Activated CD8-positive, alpha-beta memory T cell treated with anti-CD3 and anti-CD28 coated beads for 1 hour (primary cell): ENCODE measurements at places on chromosomes 5 and 9.

DNA sequence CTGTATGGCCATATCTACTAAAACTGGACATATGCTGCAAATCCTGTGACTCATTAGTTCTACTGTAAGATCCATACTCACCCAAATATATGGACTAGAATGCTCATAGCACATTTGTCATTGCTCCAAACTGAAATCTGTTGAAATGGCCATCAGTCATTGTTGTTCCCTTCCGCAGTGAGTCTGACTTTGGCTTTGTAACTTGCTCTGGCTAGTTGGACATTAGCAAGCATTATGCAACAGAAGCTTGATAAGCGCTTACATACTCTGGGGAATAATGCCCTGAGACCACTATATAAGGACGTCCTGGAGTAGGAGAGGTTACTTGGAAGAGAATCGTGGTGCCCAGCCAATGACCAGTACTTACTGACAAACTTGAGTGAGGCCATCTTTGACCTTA, 9.0 kb downstream of the KIAA1958 start:
- DNase-seq = no peak

DNA sequence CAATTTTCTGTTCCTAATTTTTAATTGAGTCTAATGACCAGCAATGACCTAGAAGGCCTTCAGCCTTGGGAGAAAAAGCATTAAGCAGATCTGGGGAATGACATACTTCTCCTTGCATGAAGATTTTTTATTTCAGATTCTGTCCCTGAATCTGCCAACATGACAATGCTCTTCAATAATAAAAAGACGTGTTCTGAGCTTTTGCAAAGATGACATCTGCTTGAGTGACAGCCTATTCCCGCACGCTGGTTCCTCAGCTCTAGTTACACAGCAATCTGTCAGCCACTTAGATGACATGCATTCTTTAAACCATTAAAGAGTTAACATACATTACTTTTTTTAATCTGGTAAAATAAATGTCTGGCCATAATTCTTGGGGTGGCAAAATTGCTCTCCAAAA, 129.3 kb upstream of the CDH6 start:
- no peak for DNase-seq

GRCh38 chr5:126851501-126852011, 74.6 kb downstream of the LMNB1 start:
- DNase-seq = no peak

- DNase-seq = no peak
Observed at GRCh38 chr9:118222375-118222774, 518.2 kb downstream of the TLR4 start.

DNA sequence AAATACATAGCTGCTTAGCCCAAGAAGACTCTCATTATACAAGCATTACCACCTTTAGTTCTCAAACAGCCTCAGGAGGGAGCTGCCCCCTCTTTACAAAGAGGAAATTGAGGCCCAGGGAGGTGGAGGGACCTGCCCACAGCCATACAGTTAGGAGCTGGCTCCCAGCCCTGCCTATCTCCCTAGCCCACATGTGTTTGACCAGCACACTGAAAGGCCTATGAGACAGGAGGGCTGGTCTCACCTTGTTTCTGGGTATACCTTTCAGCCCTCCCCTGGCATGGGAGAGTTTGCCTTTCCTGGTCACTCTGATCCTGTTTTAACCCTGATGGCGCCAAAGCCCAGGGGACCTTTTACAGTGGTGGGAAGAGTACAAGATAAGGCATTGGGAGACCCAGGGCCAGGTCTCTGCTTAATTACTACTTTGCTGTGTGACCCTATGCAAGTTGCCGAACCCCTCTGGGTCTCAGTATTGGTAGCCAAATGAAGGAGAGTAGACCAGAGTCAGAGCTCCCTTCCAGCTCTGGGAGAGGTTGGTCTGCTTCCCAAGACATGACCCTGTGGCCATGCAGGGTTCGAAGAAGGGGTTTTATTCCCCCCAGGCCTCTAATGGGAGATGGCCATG, 60.9 kb upstream of the RPL26L1 start:
- no peak for DNase-seq

DNA sequence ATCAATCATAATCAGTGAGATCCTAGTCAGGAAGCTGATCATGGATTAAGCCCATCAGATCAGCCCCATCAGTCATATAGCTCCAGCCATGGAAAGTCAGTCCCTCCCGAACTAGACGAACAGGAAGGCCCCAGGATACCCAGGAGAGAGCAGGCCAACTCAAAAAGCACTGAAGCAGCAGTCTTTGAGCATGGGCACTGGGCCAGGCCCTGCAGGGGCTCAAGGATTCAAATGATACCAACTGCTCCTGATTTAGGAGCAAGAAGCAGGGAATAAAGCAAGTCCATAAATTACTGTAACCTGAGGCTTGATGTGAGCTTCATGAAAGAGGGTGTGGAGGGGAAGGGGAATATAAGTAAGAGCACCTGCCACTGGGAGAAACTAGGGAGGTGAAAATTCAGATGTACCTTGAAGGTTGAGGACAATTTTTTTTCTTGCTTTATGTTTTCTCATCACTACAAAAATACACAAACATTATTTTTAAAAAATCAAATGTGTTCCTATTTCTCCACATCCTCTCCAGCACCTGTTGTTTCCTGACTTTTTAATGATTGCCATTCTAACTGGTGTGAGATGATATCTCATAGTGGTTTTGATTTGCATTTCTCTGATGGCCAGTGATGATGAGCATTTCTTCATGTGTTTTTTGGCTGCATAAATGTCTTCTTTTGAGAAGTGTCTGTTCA, 115.2 kb downstream of the SIL1 start:
- DNase-seq = no peak

DNA sequence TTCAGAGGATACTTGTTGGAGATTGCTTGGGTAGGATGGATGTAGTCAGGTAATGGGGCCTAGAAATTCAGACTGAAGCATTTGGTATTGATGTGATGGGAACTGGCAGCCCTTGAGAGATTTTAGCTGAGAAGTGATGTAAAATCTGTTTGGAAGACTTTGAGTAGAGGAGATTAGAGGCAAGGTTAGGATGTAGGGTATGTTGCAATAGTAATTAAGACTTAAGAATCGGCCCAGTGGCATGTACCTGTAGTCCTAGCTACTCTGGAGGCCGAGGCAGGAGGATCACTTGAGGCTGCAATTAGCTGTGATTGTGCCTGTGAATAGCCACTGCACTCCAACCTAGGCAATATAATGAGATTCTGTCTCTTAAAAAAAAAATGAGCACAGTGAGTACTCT, 6.7 kb downstream of the NSD1 start:
- DNase-seq = no peak

- peak; percentile 36 for DNase-seq
Observed at GRCh38 chr5:10987925-10988504, 227.0 kb upstream of the DAP start.

DNA sequence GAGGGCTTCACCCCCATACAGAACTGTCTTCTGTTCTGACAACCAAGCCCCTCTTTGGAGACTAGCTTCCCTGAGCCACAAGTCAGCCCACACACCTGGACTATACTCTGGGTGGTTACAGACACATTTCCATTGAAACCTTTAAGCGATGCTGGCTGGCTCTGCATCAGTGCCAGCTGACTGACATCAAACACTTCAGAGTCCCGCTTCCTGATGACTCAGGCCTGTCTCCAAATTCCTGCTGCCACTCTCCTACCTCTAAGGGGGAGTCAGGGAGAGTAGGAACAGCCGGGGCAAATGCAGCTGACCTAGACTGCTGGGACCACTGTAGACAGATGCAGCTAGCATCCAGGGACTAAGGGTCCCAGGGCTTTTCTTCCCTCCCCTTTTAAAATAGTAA, 59.4 kb downstream of the SIL1 start:
- DNase-seq = no peak

GRCh38 chr5:170773024-170773985, 10.2 kb upstream of the GABRP start:
- DNase-seq = no peak

DNA sequence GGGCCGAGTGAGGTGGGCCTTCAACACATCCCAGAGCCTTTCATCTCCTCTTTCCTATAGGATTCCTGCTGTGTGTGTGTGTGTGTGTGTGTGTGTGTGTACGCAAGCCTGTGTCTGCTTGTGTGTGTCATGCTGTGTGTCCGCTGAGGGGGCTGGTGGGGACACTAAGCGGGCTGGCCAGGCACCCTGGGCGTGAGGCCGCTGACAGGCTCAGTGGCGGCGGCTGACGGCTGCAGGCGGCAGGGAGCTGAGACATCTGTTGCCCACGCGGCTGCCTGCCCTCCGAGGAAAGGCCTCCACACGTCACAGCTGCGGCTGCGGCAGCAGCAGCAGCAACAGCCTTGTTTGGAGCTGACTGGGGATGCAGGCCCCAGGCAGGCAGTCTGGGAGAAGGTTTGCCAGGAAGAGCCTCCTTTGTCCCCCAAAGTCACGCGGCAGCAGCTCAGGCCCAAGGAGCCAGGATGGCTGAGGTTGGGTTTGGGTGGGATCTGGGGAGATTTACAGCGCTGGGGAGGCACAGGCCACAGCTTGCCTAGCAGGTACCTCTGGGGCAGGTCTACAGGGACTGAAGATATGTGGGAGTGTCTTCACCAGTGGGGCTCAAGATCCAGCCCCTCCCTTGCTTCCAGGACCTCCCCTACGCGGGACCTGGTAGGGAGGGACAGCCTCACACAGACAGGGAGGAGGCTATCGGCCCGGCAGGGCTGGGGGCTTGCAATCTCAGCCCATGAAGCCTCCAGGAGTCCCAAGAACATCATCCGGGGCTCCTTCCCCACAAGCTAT, 1.8 kb downstream of the PDLIM4 start:
- no peak for DNase-seq

DNA sequence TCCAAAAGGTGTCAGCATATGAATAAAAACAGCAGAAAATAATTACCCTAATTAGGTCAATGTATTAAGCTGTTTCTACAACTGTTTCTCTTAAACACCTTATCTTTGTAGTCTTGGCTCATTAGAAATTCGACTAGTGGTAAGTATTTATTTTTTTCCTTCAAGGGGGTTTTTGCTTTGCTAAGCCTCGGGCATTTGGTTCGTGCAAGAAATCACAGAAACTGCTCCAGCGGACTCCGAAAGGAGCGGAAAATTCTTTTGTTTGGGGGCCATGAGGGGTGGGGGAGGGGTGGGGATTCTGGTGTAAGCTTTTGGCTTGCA, 757 bp downstream of the ZBED3 start:
- no peak for DNase-seq

DNA sequence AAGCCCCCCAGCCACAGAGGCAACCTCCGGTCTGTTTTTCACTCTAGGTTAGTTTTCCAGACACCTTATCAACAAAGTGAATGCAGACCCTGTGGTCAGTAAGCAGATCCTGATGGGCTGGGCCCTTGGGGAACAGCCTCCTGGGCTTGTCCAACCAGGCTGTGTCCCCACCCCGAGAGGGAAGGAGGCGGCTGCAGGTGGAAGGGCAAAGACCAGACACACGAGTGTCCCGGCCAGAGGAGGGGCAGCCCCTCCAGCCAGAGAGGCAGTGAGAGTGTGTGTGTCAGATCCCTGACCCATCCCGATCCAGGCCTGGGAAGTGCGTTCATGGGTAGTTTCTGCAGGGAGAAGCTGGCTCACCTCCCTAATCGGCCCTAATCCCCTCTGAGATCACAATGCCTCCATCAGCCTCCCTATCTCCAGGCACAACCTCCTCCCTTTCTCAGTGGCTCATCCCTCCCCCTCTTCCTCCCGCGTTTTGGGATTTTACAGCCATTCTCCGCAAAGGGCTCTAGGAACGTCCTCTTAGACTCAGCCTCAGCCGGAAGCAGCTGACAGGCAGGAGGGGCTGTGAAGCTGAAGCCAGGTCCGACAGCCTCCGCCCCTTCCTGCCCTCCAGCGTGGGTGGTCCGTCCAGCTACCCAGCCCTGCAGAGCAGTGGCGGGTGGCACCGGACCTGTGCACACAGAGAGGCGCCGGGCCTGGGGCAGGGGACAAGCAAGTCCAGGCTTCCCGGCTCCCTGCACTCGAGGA, 9.7 kb downstream of the SLC12A7 start:
- no peak for DNase-seq

- DNase-seq = no peak
Observed at GRCh38 chr5:60841361-60841760, 2.7 kb downstream of the ELOVL7 start.

DNA sequence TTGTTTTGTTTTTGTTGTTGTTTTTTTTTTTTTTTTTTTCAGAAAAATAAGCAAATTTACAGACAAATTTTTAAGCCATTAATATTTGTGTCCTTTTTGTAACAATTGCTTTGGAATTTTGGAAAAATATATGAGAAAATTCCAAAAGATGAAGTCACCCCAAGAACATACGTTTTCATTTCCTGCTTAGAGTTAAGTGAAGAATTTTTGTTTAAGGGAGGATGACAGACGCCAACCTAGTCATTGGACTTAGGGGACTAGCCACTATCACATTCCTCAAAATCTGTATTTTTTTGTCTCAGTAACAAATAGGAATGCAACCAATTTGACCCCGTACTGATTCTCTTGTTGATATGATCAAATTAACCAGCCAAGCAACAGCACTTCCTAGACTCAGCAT, 433.9 kb upstream of the SLC30A5 start:
- DNase-seq = no peak

DNA sequence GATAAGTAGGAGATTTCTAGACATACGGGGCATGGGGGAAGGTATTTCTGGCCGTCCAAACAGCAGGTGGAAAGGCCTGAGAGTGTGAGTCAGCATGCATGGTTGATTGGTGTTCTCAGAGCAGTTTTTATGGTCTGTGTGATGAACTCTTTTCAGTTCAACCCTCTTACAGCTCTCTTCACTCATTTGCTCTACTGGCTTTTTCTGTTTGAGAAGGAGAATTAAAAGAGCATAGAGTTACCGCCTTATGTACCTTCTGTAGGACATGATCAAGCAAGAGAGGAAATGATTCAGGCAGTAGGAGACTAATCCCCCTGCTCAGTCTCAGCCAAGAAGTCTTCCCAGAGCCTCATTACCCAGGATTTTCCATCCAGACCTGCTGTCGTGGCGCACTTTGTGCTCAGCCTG, 92.4 kb downstream of the PRDM6 start:
- no peak for DNase-seq

GRCh38 chr9:96376891-96377874, 6.3 kb downstream of the SLC35D2 start:
- DNase-seq = no peak

- DNase-seq = no peak
Observed at GRCh38 chr9:20048437-20048836, 259.6 kb upstream of the SLC24A2 start.

DNA sequence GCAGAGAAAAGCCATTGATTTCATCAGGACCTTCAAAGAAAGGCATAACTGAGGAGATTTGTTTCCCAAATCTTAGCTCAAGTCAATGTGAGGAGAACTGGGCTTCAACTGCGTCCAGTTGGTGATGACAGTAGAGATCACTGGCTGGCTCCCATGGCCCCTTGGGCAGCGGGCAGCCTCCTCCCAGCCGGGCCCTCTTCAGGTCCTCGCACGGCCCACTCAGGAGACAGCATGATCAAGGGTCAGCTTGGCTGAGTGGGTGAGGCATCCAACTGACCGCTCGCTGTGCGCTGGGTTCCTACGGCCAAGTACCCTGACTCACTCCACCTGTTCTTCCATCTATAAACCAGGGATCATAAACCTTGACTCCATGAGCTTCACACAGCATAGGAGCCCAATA, 274.0 kb downstream of the NSG2 start:
- DNase-seq = no peak

GRCh38 chr9:18250053-18250452, 223.9 kb upstream of the ADAMTSL1 start:
- no peak for DNase-seq
